ENCODE measurements at places on chromosomes 6 and 20.

DNA sequence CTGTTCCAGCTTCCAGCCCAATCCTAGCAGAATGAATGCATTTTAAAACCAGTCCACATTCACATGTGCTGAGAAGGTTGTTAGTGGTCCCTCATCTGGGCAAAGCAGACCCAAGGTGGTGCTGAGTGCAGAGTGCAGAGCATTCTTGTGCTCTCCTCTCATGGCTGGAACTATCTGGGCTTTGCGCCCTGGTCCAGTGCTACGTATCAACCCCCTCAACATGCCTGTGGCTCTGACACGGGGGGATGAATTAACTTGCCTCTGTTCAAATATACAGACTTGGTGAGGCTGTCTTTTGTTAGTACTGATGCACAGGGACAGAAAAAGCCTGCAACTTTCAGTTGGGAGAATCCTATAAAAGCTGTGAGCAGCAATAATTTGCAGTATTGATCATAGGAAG is 42.5 kb downstream of the PANK2 start:
- H3K36me3 ChIP-seq, result peaks cover 19% of the 10 kb centered on the region
- H3K4me1 ChIP-seq, result peaks cover 22% of the 10 kb centered on the region
- DNase-seq, result no peak
- no peak overlapping the region for H3K27ac ChIP-seq

- DNase-seq, result no peak
- no peaks in the 10 kb centered on the region for H3K4me1 ChIP-seq
- no peaks in the 10 kb centered on the region for H3K27me3 ChIP-seq
- H3K4me3 ChIP-seq, result no peak overlapping the region
These were observed 237.2 kb upstream of the ID4 start for GRCh38 chr6:19599796-19600464.

DNA sequence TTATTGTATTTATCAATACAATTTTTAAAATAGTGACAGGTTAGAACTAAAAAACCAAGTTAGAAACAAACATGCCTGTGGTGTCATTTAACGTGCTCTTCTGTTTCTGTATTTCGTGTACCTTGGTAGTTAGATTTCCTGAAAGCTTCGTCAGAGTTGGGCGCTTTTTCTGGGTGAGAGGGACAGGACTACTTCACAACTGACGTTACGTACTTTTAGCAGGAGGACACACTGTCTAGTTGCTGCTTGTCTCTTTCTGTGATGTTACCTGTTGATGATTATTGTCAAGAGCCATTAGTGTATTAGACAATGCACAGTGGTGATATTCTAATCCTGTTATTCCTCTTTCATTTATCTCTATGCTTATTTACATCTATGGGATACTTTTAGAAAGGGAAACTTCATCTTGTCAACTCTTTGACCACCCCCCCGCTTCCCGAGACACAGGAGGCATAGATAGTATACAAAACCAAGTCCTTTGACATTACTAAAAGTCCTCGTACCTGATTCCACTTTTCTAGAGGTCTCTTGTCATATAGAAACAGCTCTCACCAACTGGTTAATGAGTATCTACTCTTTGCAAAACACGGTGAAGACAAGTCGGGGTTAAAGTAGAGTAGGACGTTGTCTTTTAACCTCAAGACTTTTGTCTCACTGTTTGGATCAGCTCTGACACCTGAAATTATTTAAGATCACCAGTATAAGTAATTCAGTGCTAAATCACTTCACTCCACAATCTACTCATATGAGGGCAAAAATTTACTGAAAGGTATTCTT is 96.3 kb downstream of the LYRM2 start:
- H3K4me3 ChIP-seq, result no peak overlapping the region
- no peak for DNase-seq
- H3K36me3 ChIP-seq, result no peaks in the 10 kb centered on the region

DNA sequence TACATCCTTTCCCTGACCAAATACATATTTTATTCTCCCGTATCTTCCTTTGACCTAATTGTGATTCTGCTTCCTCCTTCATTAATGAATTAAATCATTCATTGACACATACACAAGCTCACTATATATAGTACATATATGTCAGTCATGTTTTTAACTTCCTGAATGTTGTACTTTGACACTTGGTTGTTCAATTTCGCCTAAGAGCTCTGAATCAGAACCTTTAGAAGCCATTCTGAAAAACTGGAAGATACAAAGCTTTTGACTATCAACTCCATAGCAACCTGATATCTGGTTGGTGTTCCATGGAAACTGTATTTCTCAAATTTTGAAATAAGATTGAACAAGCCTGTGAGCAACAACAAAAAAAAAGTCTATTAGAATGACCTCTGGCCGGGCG is 27.3 kb upstream of the HFE start:
- peaks cover 25% of the 10 kb centered on the region for H3K4me1 ChIP-seq
- no peak for DNase-seq
- H3K27ac ChIP-seq, result no peak overlapping the region
- peaks cover 13% of the 10 kb centered on the region for H3K27me3 ChIP-seq
- H3K4me3 ChIP-seq, result no peak overlapping the region

DNA sequence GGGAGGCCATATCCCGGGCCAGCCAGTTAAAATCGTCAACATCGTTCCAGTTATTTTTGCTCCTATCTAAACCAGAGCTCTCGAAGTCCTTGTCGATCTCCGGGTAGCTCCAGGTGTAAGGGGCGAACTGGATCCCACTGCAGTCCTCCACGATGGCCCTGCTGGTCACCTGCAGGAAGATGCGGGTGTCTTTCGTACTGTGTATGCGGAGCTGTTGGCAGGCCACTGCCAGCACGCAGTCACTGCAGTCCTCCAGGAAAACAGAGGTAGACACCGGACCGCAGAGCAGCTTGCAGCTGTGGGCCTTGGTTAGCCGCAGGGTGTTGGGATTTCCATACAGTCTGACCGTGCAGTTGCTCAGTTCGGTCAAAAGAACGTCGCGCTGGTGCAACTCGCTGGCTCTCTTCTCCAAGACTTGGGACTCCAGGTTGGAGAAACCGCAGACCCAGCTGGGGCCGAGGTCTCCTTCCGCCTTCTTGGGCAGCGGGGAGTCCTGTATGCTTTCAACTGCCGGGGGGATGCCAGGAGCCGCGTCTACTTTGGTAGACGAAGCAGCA is 742 bp downstream of the TBCC start:
- peaks cover 27% of the 10 kb centered on the region for H3K36me3 ChIP-seq
- H3K27ac ChIP-seq, result peak overlapping the region; percentile 100
- peak; percentile 60 for DNase-seq
- H3K27me3 ChIP-seq, result peaks cover 15% of the 10 kb centered on the region

- no peak overlapping the region for H3K4me3 ChIP-seq
- H3K27me3 ChIP-seq, result peaks cover 16% of the 10 kb centered on the region
- no peak for DNase-seq
- H3K36me3 ChIP-seq, result no peaks in the 10 kb centered on the region
These were observed 102.6 kb downstream of the CDC5L start for GRCh38 chr6:44489910-44490604.

DNA sequence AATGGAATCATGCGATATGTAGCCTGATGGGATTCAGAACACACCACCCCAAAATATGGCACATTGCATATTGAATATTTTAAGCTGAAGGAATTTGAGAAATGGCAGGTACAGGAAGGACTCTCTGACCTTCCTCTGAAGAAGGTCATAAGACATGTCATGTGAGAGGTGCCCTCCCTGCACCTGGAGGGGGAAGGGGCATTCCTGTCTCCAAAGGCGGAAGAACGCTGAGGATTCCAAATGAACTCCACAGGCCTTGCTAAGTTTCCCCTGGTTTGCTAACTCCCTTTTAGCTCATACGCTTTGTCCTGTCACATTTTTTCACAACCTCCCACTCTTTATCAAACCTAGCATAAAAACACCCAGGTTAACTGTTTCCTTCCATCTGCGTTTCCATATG is 347.8 kb downstream of the CDKAL1 start:
- peaks cover 16% of the 10 kb centered on the region for H3K36me3 ChIP-seq
- H3K4me3 ChIP-seq, result no peak overlapping the region
- no peak for DNase-seq

DNA sequence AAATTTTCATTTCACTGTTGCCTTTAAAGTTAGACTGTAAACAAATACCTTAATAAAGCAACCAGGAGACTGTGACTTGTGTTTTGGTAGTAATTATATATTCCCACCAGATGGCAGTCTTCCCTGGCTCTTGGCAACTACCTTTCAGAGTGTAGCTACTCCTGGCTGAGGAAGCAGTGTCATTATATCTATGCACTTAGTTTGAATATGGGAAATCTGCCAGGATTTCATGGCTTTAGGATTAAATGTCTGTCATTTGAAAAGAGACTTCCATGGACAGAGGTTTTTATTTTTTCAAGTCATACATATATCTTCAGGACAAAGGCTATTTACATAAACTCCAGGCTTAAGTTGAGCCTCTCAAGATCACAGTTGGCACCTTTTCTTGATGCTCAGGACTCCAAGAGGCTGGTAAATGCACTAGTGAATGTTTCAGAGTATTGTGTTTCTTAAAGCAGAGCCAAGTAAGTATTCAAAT is 160.1 kb downstream of the C6orf58 start:
- no peak overlapping the region for H3K4me3 ChIP-seq
- no peaks in the 10 kb centered on the region for H3K27me3 ChIP-seq
- H3K27ac ChIP-seq, result peak overlapping the region; percentile 34
- peaks cover 41% of the 10 kb centered on the region for H3K36me3 ChIP-seq
- peaks cover 10% of the 10 kb centered on the region for H3K4me1 ChIP-seq

- no peaks in the 10 kb centered on the region for H3K27me3 ChIP-seq
- DNase-seq, result no peak
- H3K4me1 ChIP-seq, result no peaks in the 10 kb centered on the region
- no peak overlapping the region for H3K4me3 ChIP-seq
- no peaks in the 10 kb centered on the region for H3K36me3 ChIP-seq
- H3K27ac ChIP-seq, result no peak overlapping the region
These were observed 244.4 kb downstream of the SAMD5 start for GRCh38 chr6:147752689-147753403.

DNA sequence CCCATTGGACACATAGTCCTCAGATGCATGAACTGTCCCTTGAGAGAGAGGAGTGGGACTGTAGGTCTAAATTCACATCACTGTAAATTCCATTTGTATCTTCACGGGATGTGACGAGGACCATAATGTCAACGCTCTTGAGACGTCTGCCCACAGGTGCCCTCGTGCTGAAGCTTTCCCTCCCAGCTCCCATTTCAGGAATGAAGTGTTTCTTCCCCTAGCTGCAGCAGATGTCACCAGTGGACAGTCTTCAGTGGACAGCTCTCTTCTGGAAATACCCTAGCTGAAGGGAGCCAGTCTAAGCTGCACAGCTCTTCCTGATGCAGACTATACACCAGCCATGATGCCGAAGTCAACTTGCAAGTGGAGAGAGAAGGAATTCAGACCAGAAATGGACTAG is 217.4 kb upstream of the ECI2 start:
- no peaks in the 10 kb centered on the region for H3K4me1 ChIP-seq
- no peak overlapping the region for H3K4me3 ChIP-seq
- H3K36me3 ChIP-seq, result no peaks in the 10 kb centered on the region
- no peaks in the 10 kb centered on the region for H3K27me3 ChIP-seq
- H3K27ac ChIP-seq, result no peak overlapping the region

DNA sequence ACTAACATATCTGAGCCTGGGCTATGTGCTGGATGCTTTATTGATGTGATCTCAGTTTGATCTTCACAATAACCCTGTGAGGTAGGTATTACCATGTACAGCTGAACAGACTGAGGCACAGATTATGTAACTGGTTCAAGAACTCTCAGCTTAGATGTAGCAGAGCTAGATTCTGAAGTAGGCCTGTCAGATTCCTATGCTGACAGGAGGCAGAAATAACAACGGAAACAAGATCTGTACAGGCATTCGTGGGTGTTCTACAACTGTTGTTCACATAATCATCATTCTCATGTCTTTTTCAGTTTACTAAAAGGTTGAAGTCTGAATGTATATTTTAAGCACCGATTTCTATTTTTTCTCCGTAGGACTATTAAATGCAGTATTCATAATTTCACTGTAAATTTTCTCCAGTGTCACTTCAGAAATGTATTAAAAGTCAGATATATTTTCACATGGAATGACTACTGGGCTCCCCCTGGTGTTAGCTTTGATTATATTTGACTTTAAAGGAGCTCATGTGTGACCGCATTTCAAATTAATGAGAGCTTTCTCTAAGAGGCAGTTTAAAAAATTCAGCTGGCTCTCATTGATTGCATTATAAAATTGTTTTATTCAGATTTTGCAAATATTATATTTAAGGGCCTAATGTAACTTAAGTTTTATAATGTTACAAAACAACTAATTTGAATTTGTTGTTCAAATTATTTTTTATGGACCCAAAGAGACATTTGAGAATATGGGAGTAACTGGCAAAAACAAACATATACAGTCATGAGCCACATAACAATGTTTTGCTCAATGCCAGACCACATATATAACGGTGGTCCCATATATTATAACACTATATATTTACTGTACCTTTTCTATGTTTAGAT is 36.4 kb upstream of the SLC17A4 start:
- H3K36me3 ChIP-seq, result no peaks in the 10 kb centered on the region
- peaks cover 14% of the 10 kb centered on the region for H3K27me3 ChIP-seq
- no peak overlapping the region for H3K27ac ChIP-seq
- DNase-seq, result no peak
- H3K4me3 ChIP-seq, result no peak overlapping the region

GRCh38 chr6:149160943-149161342 is 156.6 kb upstream of the TAB2 start:
- H3K4me1 ChIP-seq, result peaks cover 17% of the 10 kb centered on the region
- no peak overlapping the region for H3K27ac ChIP-seq
- peaks cover 51% of the 10 kb centered on the region for H3K36me3 ChIP-seq
- no peak overlapping the region for H3K4me3 ChIP-seq

DNA sequence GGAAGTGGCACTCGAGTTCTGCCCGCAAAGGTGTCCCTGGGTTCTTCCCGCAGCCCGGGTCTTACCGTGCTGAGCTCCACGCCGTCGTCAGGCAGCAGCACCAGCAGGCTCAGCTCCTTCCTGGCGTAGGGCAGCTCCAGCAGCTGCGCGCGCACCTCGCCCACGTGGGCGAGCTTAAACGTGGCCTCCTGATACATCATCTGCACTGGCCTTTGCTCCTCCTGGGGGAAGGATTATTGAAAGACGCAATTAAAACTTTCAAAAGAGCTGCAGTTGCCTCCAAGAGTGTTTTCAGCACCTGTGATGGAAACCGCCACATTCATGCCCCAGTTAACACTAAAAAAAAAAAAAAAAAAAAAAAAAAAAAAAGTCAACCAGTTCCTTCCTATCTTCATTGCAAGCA is 11.3 kb downstream of the SERPINB9 start:
- peaks cover 62% of the 10 kb centered on the region for H3K4me1 ChIP-seq
- peak; percentile 87 for DNase-seq
- peak overlapping the region; percentile 87 for H3K27ac ChIP-seq

- H3K27ac ChIP-seq, result peak overlapping the region; percentile 83
- peaks cover 68% of the 10 kb centered on the region for H3K36me3 ChIP-seq
- peak overlapping the region; percentile 80 for H3K4me3 ChIP-seq
- peaks cover 77% of the 10 kb centered on the region for H3K4me1 ChIP-seq
- no peaks in the 10 kb centered on the region for H3K27me3 ChIP-seq
- no peak for DNase-seq
These were observed 21.7 kb downstream of the SERPINB9 start for GRCh38 chr6:2881423-2881822.

- no peak for DNase-seq
- peaks cover 4% of the 10 kb centered on the region for H3K27me3 ChIP-seq
- H3K4me3 ChIP-seq, result no peak overlapping the region
- no peak overlapping the region for H3K27ac ChIP-seq
These were observed 28.1 kb downstream of the PCMTD2 start for GRCh38 chr20:64283646-64284045.

All from activated naive CD4-positive, alpha-beta T cell treated with anti-CD3 and anti-CD28 coated beads, Interleukin-2, amount 10 ng/mL, durations not matched to agents 7 days and 5 days (primary cell).